Airway epithelial cell (primary cell): ENCODE measurements at places on chromosomes 16 and 17. TPM values are rescaled to one million over a fixed set of nuclear protein-coding genes. Genes with fewer than 3 reads are reported as not detected.

MT1E gene
- total RNA-seq, result 367 and 549 TPM in 2 replicates

TMEM88 gene
- 0.63 TPM in 1 of 2 replicates, not detected in the other for total RNA-seq

LGALS9B gene
- 0.79 and 2.5 TPM in 2 replicates for total RNA-seq

KRT15 gene
- 292 and 317 TPM in 2 replicates for total RNA-seq

OR3A3 gene
- not detected in 2 replicates for total RNA-seq

ACSF2 gene
- total RNA-seq, result 23.7 and 46.3 TPM in 2 replicates

CES1 gene
- total RNA-seq, result not detected in 2 replicates
